Tongue (tissue), 3 donors: ENCODE measurements at places on chromosomes 11 and 22.

DNA sequence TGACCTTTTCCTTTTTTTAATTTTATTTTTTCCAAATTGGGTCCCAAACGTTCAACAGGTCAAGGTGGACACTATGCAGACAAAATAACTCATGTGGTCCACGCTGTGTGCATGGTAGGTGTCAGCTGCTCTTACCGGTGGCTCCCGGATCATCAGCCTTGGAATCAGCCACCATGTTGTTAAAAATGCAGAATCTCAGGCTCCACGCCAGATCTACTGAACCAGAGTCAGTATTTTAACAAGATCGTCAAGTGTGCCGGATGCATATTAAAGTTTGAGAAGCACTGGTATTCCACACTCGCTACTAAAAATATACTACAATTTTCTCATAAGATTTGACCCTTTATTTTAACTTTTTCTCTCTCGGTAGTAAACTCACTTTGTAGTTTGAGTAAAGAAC, 553 bp upstream of the LDLRAD3 start:
- no peak for DNase-seq

DNA sequence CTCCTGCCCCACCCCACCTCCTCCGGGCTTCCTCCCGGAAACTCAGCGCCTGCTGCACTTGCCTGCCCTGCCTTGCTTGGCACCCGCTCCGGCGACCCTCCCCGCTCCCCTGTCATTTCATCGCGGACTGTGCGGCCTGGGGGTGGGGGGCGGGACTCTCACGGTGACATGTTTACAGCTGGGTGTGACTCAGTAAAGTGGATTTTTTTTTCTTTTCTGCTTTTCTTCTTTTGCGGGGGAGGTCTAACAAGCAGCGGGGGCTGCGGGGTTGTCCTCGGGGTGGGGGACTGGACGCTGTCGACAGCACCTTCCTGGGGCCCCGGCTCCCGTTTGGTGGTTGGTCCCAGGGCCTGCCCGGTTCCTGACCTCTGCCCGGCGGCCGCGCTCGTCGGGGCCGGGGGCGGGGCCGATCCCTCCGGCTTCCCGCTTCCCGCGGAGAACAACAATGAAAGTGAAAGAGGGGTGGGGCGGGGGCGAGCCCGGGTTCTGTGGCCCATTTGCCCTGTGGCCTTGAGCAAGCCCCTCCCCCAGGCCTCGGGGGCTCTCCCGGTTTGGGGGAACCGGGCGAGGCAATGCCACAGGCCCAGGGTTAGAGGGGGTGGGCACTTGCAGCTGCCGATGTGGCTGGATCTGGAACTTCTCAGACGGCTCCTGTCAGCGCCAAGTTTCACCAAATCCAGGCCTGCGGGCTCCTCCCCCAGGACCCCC, 975 bp upstream of the MDK start:
- peak; percentile 73 for DNase-seq

GRCh38 chr11:134583397-134583990, 171.5 kb upstream of the B3GAT1 start:
- DNase-seq: no peak

DNA sequence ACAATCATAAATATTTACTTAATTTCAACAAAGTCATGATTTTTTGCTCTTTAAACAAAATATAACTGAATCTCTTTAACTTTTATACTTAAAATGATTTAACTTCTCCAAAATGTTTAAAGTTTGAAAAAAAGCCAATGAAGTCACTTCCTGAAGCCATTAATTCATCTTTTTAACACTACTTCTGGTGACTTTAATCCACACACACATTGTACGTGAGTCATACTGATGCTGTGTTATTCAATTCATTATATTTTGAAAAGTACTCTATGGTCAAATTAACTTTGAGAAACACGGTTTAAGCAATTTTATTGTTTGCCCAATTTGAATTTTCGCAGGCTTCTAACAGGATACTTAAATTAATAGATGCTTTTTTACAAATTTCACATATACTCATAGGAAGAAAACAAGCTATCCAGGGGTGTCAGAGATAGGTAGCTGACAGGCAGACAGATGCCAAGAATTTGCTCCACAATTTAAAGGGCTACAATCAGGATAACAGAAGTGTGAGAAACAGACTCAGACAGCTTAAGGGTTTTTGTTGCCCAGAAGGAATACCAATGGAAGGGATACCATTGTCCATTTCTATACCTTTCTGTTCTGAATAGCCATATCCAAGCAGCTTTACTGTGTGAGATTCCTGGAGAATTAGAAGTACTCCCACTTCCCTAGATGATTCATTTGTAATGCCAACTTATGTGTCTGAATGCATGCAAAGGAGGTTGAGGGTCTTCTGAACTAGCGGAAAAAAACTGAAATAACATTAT, 118.4 kb downstream of the RBFOX2 start:
- DNase-seq: no peak

DNA sequence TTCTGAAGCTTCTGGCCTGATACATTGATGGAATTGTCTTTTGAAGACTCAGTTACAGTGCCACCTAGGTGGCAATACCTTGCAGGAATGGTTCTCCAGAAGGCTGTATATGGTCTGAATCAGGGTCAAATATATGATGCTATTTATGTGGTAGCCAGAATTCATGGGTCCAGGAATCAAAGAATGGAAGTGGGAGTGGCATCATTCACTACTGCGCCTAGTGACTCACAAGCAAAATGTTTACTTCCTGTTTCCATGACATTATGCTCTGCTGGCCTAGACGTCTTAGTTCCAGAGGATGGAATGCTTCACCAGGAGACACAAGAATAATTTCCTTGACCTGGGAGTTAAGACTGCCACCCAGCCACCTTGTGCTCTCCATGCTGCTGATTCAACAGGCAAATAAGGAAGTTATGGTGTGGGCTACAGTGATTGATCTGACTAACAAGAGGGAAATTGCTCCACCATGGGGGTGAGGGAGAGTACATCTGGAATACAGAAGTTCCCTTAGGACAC, 491.8 kb downstream of the ETS1 start:
- DNase-seq: no peak

- no peak for DNase-seq
Measured at GRCh38 chr11:13386567-13386966, 76.5 kb downstream of the BTBD10 start.

DNA sequence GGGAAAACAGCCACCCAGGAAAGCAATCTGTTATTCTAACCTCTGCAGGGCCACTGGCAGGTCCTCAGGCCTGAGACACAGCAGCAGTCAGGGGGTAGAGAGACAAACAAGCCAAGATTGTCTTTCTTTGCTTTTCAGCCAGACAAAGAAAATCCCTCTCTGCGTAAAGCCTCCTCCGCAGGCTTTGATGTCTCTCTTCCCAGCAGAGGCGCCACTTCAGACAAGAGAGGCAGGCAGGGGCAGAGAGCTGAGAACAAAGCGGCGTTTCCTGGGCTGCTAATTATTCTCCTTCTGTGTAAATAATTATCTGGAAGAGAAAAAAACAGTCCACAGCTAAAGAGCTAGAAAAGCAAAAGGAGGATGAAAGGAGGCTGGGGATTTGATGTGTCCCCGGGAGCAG, 102.7 kb upstream of the SEZ6L start:
- DNase-seq: peak; percentile 12

GRCh38 chr11:66457826-66458225, 8.9 kb upstream of the PELI3 start:
- no peak for DNase-seq

GRCh38 chr22:20619045-20619892, 111.9 kb downstream of the MED15 start:
- no peak for DNase-seq

GRCh38 chr11:66541892-66542291, 4.0 kb downstream of the ZDHHC24 start:
- DNase-seq: no peak

- DNase-seq: peak; percentile 46
Measured at GRCh38 chr11:72684236-72684912, 10.2 kb upstream of the PDE2A start.

DNA sequence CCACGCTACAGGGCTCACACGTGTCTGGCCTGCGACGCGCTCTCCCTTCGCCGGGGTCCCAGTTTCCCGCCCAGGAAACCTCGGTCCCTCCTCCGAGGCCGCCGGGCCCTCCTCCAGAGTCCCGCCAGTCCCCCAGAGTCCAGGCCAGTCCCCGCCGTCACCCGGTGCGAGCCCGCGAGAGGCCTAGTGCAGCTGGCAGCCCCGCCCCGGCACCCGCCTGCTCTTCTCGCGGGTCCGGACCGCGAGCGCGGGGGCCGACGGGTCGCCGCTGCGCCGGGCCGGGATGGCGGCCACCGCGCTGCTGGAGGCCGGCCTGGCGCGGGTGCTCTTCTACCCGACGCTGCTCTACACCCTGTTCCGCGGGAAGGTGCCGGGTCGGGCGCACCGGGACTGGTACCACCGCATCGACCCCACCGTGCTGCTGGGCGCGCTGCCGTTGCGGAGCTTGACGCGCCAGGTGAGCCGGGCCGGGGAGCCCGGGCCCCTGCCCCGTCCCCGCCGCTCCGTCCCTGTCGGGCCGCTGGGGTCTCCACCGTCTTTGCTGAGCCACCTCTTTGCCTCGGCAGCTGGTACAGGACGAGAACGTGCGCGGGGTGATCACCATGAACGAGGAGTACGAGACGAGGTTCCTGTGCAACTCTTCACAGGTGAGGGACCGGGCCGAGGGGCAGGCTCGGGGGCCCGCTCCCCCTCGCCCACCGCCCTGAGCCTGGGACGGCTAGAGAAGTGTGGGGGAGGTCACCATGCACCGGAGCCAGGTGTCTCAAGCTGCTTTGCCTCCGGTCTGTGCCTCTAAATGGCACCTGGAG, at the start of gene PTPMT1:
Gene PTPMT1 (plus strand): TSS at position 260 of the 809 bp plus-strand sequence. CDS start 24 bp downstream, at position 284.
- peak; percentile 83 for DNase-seq

DNA sequence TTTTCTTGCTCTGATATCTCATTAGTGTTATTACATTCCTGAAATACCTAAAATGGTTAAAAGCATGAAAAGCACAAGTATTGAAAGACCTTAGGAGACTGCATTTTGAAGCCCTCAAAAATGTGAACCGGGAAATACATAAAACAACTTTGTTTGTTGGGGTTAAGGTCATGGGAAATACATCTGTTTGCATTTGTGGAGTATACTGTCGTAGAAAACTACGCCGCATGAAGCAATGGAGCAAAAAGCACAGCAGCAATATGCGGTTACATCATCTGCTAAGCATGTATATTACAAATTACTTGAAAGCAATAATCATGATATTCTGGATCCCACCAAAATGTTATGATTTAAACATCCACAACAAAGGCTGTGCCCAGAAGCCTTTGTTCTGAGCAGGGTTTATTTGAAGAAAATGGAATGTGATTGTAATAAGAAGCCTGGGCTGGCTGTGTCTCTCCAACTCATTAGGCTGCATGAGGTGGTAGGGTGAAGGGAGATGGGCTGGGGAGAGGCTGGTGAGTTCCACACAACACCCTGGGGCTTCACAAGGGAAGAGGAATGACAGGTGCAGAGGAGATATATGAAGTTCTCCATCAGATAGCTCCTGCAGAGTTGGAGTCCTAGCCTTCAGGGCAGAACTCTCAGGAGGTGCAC, 64.7 kb upstream of the LIN7C start:
- DNase-seq: peak; percentile 64

GRCh38 chr11:13786688-13787087, 118.2 kb downstream of the FAR1 start:
- DNase-seq: no peak

GRCh38 chr22:33889748-33890147, 30.5 kb downstream of the LARGE1 start:
- no peak for DNase-seq
